ENCODE measurements at places on chromosomes 6 and 20.

DNA sequence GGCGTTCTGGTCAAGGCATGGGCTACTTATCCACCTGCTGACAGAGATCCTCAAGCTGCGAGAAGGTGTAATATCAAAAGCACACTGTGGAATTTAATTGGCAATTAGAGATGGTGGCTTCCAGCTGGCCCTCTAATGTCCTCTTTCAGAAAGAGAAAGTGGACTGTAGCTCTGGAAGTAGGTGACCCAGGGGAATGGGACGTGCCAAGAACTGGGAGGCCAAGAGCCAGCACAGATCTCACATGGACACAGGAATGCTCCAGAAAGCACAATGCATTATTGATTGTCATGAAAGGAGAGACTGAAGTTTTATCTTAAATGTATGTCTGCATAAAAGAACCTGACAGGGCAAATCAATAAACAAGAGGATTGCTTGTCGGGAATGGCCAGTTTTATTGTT is 198.6 kb upstream of the CDH4 start:
- DNase-seq: no peak

DNA sequence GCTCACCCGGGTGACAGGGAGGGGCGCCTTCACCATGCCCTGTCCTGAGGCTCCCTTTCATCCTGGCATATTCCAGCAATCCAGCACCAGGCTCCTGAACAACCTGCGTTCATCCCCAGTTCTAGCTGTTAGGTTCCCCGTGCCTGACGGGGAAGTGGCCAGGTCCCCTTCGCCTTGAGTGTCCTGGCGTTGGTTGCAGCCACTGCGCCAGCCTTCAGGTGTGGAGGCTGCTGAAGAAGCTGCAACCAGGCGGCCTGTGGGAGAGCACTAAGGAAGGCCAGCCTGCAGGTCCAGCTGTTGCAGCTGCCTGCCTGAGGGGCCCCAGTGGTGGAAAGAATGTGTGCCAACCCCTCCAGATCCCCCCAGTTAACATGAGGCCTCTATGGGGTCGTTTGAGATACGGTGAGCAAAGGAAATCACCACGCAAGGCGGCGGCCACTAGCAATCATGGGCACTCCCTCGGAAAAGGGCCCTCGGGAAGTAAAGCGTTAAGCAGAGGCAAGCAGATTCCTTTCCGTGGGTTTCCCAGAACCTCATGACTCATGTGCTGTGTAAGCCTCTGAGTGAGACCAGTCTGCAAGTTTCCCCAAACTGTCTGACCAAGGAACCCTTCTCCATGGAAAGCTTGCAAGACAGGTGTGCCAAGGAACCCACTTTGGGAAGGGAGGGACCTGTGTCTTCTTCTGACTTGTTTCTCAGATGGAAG is 320.8 kb downstream of the TAF4 start:
- DNase-seq: no peak

DNA sequence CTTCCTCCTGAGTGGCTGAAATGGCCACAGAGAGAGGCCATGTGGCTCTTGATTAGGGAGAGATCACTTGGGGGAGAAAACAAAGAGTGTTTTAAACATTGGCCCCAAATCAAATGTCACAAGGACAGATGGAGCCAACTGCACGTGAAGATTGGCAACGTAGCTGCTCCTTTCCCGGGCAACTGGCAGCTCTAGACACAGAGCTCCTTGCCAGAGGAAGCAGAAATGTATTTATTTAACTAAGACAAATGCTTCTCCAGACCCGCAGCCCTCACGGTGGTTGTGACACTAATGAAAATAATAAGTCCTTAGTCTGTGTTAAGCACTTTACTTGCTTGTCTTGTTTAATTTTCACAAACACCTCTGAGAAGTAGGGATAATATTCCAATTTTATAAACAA is 49.6 kb upstream of the DSN1 start:
- DNase-seq: no peak

GRCh38 chr6:109961611-109962041 is 16.5 kb upstream of the GPR6 start:
- DNase-seq: no peak

DNA sequence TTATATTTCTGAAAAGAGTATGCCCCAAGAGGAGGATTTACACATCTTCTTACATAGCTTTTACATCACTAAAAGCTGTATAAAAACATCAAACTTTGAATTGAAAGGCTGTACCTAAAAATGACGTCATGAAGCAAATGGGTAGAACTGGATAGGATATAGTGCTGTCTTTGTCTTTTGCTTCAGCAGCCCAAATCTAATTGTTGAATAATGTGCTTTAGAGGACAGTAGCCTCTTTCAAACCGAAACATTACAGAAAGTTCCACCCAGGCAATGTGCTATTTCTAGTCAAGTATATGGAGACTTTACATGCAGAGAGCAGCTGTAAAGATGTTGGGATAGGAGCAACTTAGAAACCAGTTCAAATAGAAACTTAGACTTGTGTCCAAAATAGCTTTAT is 51.9 kb downstream of the ADGRG6 start:
- no peak for DNase-seq

GRCh38 chr20:58431134-58431533 is 42.1 kb downstream of the VAPB start:
- no peak for DNase-seq

- DNase-seq: no peak
These were observed 167.4 kb upstream of the RREB1 start for GRCh38 chr6:6940031-6941025.

- no peak for DNase-seq
These were observed 143.4 kb upstream of the SOX4 start for GRCh38 chr6:21450149-21450548.

GRCh38 chr6:20664250-20664649 is 130.0 kb downstream of the CDKAL1 start:
- DNase-seq: no peak

- no peak for DNase-seq
These were observed 42.6 kb upstream of the HDGFL1 start for GRCh38 chr6:22526736-22527135.

- DNase-seq: no peak
These were observed 3.1 kb upstream of the LAMA5 start for GRCh38 chr20:62370115-62370806.

DNA sequence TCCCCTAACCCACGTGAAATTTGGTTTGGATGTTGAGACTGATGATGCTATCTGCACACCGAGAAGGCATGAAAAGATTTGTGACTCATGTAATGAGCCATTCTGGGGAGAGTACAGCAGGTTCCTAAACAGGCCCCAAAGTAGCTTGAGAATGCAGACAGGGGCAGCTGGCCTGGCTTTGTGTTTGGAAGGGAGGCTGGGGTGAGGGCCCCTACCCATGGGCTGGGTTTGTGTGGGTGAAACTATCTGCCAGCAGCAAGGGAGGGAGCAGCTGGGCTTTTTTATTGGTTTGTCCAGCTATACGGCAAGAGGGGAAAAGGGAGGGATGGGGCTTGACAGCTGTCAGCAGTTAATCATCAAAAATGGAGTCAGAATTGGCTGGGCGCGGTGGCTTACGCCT is 87.0 kb upstream of the RNF24 start:
- no peak for DNase-seq

DNA sequence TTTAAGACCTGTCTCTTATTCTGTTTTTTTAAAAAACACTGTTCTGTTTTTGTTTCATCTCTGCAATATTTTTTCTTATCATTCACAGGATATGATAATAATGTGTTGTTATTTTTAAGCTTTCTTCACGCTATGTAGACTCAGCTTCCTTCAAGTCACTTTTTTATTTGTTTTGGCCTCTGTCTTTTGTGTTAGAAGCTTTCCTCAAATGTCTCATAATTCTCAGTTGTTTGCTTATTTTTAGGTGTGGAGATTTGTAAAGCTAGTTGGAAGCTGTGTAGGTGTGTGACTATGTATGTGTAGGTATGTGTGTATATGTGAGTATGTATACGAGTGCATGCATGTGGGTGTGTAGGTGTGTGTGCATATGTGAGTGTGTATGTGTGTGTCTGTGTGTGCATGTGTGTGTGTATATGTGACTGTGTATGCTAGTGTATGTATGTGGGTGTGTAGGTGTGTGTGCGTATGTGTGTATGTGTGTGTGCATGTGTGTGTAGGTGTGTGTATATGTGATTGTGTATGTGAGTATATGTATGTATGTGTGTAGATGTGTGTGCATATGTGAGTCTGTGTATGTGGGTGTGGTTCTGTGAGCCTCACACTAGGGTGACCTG is 16.3 kb upstream of the VEGFA start:
- no peak for DNase-seq

GRCh38 chr20:53148771-53149147 is 176.6 kb downstream of the TSHZ2 start:
- DNase-seq: no peak

GRCh38 chr6:6529275-6529674 is 59.2 kb upstream of the LY86 start:
- no peak for DNase-seq

- DNase-seq: no peak
These were observed 146.5 kb downstream of the TBC1D32 start for GRCh38 chr6:121187833-121188200.

- no peak for DNase-seq
These were observed 42.9 kb upstream of the DACT2 start for GRCh38 chr6:168362276-168362990.

DNA sequence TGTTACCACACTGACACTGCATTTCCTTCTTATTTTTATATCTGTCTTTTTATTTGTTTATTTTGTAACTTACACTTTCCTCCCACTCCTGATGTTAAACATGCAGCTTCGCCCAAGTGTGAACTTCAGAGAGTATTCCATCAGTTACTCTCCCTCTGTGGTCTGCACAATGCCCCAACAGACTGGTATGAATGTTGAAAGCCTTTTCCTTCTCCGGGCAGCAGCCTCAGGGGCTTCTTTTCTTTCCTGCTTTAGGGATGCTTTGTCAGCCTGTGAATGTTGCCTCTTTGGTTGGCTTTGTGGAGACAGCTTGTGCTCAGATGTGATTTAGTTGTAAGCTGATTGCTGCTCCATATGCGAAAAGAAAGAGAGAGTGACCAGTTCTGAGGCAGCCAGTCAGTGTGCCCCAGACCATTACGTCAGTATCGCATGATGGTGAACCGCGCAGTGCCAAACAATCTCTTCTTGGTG is 44.0 kb downstream of the SMPDL3A start:
- no peak for DNase-seq

- DNase-seq: peak; percentile 30
These were observed 68.7 kb upstream of the MYL9 start for GRCh38 chr20:36472637-36473090.

DNA sequence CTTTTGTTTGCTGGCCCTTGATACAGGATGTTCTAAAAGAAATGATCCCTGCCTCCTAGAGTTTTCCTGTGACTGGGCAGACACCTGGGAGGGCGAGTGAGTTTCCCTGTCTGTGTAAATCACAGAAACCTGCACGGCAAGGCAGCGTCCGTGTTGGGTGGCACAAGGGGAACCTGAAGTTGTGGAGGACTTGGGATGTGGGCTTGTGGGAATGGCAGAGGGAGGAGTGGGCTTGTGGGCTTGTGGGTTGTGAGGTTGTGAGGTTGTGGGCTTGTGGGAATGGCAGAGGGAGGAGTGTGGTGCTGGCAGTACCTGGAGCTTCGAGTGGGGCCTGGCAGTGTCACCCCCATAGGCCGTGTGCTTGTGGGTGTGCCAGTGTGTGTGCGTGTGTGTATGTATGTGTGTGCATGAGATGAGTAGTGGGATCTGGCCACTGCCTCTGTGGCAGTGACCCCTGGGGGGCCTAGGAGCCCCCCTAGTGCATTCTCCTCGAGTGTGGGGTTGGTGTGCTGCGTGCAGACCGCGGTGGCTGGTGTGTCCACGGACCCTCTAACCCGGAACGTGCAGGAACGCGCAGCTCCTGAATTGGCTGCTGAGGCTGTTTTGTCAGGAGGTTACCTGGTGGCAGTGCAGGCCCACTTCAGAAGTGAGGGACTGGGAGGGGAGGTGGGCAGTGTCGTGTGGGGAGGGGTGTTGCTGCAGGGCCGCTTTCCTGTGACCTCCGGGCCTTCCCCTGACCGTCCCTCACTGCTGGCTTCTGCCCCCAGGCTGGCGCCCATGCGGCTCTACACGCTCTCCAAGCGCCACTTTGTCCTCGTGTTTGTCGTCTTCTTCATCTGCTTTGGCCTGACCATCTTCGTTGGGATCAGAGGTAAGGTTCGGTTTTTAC is 13.0 kb downstream of the TMEM181 start:
- DNase-seq: no peak

DNA sequence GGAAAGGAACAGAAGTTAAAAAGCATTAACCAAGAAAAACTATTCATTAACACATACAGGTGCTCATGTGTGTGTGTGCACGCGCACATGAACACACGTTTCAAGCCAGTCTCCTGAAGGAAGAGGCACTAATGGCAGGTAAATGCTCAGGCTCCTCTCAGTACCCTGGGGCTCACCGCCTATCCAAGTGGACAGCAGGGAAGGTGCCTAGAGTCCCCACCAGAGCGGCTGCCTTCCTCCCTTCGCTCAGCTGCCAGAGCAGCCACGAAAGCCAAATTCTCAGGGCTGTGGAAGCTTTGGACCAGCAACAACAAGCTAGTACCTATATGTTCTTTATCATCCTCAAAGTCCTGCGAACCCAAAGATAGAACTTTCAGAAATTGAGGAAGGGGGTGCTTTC is 42.6 kb downstream of the PLCG1 start:
- DNase-seq: no peak

DNA sequence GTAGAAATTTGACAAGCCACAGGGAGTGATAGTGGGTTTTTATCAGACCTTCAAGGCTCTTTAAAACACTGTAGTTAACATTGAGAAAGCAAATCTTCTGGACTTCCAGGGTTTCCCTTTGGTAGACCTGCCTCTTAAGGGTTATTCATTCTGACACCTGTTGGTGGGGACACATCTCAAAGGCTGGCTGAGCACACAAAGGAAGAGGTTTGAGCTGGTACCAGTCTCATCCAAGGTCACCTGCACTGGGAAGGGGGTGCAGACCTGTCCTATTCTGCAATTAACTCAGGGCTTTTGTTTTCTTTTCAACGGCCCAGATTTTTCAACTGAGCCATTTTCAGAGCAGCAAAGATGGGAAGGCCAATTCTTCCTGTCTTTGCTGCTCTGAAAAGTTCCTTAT is 45.6 kb downstream of the EDN1 start:
- DNase-seq: no peak

DNA sequence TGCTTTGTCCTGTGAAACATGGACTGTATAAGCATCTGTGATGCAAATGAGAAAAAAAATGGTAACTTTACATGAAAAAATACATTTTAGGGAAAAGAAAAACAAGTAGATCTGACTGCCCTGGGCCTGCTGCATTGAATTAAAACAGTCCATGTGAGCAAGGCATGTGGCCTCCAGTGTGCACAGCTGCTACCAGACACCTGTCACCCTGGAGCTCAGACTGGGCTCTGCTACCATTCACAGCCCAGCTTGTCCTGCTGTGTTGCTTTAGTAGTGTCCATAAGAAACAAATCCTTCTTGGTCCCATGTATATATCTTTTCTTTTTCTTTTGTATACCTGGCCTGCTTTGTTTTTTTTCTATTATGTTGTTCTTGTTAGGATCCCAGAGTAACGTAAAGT is 315.9 kb downstream of the NKAIN2 start:
- DNase-seq: no peak

All from activated CD4-positive, alpha-beta T cell treated with anti-CD3 and anti-CD28 coated beads, Interleukin-2, amount 50 U/mL, for 1 hour (primary cell).